Neuronal stem cell (in vitro differentiated cells): ENCODE measurements at places on chromosomes 12 and 14.

DNA sequence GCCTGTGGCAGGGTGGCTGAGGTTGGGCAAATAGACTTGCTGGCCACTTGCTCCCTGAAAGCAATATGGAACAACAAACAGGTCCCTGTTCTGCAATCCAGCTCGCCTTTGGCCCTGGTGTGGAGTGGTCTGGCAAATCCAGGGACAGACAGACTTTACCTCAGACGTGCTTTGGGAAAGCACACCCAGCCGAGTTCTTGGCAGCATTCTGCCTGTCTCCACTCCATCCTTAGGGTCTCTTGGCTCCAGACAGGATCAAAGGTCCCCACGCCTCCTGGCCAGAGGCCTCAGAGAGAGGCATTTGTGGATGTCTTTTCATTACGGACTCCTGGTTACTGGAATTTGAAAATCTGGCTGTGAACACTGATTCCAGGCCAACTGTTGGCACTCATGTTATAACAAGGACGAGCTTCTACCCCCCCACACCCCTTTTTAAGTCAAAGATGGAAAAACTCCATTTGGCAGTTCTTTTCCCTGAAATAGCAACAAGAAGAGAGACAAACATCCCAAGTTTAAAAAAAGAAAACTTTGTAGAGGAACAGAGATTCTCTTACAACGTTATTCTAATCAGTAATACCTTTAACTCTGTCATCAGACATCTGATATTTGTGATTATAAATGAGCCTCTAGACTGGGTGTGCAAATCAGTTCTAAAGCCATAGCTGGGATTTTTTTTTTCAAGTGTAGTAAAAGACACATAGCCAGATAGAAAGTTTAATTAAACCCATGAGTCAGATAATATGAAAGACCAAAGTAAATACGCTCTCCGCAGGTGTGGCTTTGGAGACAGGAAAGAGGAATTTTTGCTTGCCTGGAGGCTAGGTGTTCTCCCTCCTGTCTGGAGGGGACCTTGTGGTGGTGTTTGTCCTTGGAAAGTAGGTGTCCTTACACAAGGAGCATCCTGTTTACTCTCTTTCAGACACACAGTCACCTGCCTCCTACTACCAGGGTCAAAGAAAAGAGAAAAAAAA, 60.7 kb downstream of the GALNT8 start:
- DNase-seq = no peak

DNA sequence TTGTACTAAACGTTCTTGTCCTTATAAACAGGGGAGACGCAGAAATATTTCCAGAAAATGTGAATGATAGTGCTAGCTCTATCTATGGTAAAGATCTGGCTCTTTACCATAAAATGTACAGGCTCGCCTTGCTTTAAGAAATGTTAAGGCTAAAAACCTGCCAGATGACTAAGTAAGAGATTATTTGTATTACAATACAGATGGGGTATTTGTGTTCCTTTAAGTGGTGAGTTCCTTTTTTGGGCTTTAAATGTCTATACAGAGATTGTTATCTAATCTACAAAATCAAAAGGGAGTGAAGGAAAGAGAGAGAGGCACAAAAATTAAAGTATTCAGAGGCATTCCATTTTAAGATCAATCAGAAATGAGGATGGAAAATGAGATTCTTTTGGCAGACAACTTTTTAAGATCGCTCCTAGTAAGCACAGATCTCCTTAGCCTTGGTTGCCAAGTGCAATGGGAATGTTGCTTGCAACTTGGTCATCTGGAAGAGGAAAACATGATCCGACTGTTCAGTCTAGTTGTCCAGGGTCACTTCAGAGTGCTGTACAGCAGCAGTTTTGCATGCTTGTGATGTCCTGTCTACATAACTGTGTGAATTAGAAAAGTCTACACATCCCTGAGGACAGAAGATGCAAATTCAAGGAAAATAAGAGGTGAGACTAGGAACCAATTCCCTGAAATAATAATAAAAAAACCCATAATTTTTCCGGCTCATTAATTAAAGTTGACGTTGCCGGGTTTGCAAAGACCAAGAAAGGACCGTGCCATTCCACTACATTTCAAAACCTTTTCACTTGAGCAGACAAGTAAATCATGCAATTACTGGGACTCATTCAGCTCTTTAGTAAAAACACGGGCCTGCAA, 380.8 kb downstream of the EGLN3 start:
- no peak for DNase-seq

GRCh38 chr12:3681595-3682061, 71.3 kb downstream of the CRACR2A start:
- no peak for DNase-seq

- no peak for DNase-seq
These were observed 95.2 kb downstream of the CALM1 start for GRCh38 chr14:90491911-90492531.

- no peak for DNase-seq
These were observed 69.8 kb upstream of the IFNG-AS1 start for GRCh38 chr12:67919406-67919805.

- no peak for DNase-seq
These were observed 23.3 kb downstream of the CHGA start for GRCh38 chr14:92945959-92946846.

DNA sequence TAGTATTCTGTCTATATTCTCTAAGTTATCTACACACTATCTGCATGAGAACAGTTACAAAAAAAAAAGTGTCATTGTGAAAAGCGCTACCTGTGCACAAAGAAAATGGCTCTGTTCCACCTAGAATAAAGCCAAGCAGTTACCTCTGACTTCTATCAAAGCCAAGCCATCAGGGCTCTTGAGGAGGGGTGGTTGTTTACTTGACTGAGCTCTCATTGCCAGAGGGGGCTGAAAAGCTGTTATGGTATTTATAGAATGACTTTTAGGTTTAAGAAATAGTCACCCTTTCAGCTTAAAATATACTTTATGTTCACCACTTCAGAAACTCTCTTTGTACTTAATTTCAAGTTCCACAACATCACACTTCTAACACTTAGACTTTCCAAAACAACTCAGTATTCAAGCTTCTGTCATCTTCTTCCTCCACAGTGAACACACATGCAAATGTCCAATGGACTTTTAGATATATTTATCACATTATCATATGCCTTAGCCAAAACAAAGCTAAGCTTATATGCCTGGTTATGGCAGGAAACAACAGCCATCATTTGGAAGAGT, 7.5 kb downstream of the ITPR2 start:
- DNase-seq = no peak

- DNase-seq = no peak
These were observed 106.1 kb upstream of the TMEM132D start for GRCh38 chr12:130009961-130010360.

GRCh38 chr12:76025601-76026575, 5.7 kb downstream of the PHLDA1 start:
- no peak for DNase-seq

DNA sequence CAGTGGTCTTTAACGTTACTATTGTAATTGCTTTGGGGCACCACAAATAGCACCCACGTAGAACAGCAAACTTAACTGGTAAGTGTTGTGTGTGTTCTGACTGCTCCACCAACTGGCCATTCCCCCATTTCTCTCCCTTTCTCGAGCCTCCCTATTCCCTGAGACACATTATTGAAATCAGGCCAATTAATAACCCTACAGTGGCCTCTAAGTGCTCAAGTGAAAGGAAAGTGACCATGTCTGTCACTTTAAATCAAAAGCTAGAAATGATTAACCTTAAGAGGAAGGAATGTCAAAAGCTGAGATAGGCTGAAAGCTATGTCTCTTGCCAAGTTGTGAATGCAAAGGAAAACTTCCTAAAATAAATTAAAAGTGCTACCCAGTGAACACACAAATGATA, 22.3 kb downstream of the PPP1R13B start:
- no peak for DNase-seq

DNA sequence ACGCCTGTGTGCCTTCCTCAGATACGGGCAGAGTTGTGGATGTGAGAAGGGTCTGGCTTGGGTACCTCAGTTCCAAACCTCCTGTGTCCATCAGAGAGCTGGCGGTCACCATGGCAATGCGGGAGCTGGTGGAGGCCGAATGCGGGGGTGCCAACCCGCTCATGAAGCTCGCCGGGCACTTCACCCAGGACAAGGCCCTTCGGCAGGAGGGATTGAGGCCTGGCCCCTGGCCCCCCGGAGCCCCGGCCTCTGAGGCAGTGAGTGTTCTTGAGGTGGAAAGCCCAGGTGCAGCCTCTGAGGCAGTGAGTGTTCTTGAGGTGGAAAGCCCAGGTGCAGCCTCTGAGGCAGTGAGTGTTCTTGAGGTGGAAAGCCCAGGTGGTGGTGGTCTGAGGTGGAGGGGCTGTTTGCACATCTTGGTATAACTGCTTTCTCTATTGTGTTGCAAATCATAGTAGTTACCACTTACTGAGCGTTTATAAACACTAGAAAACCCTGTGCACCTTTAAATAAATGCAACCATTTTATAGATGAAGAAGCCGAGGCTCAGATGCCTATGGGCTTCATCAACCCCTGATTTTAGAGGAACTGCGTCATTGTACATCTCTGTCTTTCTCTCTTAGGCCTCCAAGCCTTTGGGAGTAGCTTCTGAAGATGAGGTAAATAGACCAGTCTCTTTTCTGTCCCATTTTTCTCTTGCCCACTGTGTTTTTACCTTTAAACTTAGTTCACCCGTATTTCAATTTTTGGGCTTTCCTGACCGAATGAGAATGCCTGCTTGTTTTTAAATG, 976 bp downstream of the PEX5 start:
- DNase-seq = no peak

GRCh38 chr14:80523518-80524117, 312.3 kb upstream of the DIO2 start:
- DNase-seq = no peak

DNA sequence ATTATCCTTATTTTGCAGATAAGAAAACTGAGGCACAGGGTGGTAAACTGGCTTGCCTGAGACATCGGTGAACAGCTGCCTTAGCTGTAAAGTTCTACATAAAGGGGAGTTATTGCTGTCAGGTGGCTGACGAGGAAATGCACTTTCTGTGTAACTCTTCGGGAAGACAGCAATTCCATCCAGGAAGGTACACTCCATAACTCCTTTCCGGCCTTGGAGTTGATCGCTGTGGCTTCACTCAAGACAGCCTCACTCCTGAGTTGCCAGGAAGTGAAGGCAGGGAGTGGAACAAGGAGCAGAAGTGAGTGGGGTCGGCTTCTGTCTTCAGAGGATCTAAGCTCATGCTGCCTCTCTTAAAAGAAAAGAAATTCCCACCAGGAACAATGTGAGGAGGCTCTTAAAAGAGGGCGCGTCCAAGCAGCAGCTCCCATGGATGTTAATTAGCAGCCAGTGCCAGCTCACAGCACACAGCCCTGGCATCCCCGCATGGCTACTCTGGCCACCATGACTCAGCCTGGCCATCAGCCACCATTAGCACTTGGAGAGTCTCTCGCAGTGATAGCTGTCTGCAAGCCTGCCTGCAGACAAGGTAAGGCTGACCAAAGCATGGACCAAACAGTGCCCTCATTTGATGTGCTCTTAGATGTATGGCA, 60.3 kb downstream of the NUAK1 start:
- no peak for DNase-seq

- DNase-seq = no peak
These were observed 171.6 kb downstream of the DPF3 start for GRCh38 chr14:72722201-72722785.

GRCh38 chr14:54692284-54692772, 125.4 kb downstream of the SAMD4A start:
- no peak for DNase-seq

DNA sequence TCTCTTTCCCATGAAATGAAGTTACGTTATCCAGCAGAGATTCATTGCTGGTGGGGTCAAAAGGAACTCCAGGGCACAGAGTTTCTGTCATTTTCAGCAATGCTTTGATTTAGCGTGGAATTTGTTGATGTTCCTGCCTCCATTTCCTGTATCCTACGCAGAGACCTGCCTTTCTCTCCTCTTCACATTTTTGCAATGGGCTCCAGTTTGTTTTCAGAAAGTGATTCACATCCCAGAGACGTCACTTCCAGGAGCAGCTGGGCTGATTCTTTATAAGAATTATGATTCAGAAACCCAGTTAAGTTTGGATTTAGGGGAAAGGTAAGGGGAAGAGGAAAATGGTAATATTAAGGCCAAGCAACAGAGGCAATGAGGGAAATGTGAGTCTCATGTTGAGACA, 11.6 kb downstream of the RNASE10 start:
- no peak for DNase-seq

DNA sequence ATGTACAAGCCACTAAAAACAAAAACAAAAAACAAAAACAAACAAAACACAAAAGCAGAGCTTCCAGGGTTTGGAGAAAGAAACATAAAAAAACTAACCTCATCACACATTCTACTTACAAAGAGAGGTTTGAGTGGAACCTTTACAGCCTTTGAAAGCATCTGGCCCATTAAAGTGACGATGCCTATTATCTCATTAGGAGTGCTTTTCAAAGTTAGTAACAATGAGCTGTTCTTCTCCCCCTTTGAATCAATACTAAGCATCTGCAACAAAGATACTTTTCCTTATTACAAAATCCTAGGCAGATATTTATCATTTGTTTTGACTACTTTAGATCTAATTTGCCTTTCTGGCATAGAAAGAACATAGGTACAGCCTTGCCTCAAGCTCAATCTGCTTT, 217.3 kb downstream of the PPM1H start:
- no peak for DNase-seq

DNA sequence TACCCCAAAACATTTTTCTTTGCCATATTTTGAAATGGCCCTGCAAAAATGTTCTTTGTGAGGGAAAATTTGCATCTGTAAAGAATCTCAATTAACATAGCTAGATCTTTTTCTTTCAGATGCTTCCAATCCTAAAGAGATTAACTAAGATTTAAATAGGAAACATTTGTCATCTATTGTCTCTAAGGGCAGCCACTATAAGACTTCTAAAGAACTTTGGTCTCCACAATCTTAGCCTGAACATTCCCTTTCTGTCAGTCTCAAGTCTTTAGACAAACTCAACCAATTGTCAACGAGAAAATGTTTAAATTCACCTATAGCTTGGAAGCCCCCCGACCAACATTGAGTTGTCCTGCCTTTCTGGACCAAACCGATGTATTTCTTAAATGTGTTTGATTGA, 71.1 kb upstream of the RASSF8 start:
- DNase-seq = no peak

DNA sequence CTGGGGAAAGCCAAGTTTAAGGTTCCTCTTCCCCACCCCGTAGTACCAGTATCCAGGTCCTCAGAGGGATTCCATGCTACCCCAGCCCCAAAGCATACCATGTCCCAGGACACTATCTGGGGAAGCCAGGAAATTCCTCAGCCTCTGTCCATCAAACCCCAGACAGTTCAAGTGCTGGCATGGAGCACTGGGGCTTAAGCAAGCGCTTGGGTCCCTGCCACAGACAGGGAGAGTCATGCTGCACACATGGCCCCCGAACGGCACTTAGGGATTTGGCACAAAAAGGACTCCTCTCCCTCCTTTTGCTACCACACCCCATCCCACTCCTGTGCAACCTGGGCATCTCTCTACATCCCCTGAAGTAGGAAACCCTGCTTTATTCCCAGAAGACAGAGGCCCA, 21.8 kb downstream of the ADCY6 start:
- no peak for DNase-seq
